ENCODE measurements at places on chromosomes 2 and 18. TPM values are rescaled to one million over a fixed set of nuclear protein-coding genes. Genes with fewer than 3 reads are reported as not detected.

- DNase-seq, result no peak
Observed at GRCh38 chr2:17012297-17012696, 346.7 kb upstream of the CYRIA start.

Gene IL1RL2
- 1.00 TPM for polyA plus RNA-seq

GRCh38 chr18:56221195-56222065 is 417.0 kb downstream of the TXNL1 start:
- DNase-seq, result no peak

Gene ATP6V1C2
- polyA plus RNA-seq, result 7.2 TPM

- no peak for DNase-seq
Observed at GRCh38 chr2:224938651-224939182, 103.6 kb downstream of the DOCK10 start.

DNA sequence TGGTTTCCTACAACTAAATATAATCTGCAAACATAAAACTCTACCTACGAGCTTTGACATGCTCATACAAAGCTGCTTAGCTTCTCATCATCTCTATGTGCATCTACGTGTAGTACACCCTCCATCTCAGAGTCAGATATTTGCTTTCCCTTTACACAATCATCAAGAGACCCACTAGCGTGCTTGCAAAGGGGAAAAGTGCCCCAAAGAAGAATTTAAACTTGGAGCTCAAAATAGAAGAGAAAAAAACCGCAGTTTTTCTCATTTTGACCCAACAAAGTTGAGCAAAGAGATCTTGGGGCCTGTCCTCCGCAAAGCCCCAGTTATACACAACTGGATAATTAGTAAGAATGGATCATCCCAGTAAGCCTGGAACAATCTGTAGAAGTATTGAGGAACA is 104.1 kb downstream of the PAX3 start:
- DNase-seq, result no peak

DNA sequence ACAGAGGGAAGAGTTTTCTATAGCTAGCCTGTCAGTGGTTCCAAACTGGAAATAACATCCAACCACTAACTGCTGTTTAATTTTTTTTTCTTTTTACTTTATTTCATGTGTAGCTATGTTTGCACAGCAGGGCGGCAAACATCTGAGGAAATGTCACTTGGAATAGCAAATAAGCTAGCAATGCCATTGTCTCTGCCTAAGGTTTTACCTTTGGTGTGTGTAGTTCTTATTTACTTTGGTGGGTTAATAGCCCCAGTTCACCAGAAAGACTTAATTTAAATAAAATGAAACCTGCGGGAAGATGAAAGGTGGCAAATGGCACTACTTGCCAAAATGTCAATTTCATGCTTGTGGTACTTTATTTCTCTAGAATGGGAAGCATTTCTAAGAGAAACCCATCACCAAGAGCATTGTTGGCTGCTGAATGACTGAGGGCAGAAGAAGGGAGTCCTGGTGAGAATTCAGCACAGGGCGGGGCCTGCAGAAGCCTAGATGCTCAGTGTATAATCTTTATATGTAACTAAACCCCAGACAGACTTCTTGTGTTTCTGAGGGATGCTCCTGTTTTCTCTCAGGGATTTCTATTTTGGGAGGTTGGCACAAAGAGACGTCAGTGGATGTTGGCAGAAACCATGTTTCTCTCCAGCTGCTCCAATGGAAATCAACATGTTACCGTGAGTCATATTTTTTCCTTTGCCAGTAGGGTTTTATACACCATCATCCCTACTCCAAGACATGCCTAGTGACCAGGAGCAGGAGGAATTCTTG is 300.4 kb upstream of the NT5C1B start:
- DNase-seq, result no peak

Gene SLC9A4
- polyA plus RNA-seq, result 7.8 TPM

Gene DRC1
- polyA plus RNA-seq, result 3.5 TPM

DNA sequence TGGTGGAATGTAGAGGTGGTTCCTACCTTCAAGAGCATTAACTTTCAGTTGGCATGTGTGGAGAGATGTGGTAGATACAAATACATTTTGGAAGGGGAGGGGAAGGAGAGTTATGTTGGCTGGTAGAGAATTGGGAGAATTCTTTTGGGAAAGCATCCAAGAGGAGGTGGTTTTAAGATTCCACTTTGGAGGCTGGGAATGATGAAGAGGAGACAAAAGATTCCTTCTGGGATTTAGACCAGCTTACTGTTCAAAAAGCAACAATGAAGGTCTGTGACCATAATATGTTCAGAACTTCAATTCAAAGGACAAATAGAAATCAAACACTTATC is 120.8 kb upstream of the FOSL2 start:
- DNase-seq, result no peak

Gene IWS1
- 64.8 TPM for polyA plus RNA-seq

DNA sequence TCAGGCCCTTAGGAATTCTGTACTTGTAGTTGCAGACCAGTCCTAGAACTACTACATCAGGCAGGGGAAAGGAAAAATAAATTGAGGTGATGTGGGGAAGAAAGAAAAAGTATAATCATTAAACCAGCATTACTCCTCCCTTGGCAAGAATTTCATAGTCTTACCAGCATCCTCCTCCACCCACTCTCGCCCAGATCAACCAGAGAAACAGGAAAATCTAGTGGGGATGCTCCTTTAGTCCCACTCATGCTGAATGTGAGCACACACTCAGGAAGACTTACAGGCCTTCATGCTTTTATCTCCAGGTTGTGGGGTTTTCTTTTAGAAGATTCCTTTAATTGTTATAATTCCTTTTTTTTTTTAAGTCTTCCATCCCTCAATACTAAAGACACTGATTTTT is 129.3 kb upstream of the CCDC150 start:
- DNase-seq, result no peak

Gene TUBA4B
- 0.87 TPM for polyA plus RNA-seq

DNA sequence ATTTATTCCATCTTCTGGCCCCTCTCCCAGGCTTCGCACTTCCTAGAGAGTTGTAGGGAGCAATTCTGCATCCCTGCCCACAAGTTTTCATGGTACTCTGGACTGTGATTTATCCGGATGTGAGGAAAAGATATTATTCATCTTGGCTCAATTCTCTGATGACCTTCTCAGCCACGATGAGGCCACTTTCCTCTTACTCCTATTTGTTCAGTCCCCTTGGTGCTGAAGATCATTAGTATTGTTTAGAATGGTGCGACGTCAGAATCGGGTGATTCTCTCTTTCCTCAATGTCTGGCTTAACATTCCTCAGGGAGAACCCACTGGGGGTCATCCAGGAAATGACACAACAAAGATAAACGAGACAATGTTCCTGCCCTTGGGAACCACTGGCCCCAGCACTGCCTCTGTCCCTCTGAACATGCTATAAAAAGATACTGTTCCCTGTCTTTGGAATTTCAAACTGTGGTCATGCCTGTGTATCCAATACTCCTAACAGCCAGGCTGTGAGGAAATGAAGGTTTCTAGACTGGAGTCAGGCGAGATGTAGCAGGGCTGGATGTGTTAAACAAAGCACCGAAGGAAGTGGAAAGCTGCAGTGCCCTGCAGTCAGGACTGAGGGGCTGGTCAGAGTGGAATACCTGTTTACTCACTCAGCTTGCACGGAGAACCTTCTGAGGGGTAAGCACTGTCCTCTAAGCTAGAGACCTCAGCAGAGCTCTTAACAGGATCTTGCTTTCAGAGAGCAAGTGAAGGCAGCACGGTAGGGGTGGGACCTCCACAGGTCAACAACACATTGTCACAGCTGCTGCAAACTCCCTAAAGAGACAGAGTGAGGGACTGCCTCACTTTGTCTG is 12.9 kb upstream of the GLI2 start:
- DNase-seq, result no peak

GRCh38 chr2:8518979-8519668 is 162.7 kb upstream of the ID2 start:
- no peak for DNase-seq

Gene CDH20
- polyA plus RNA-seq, result 3.8 TPM

DNA sequence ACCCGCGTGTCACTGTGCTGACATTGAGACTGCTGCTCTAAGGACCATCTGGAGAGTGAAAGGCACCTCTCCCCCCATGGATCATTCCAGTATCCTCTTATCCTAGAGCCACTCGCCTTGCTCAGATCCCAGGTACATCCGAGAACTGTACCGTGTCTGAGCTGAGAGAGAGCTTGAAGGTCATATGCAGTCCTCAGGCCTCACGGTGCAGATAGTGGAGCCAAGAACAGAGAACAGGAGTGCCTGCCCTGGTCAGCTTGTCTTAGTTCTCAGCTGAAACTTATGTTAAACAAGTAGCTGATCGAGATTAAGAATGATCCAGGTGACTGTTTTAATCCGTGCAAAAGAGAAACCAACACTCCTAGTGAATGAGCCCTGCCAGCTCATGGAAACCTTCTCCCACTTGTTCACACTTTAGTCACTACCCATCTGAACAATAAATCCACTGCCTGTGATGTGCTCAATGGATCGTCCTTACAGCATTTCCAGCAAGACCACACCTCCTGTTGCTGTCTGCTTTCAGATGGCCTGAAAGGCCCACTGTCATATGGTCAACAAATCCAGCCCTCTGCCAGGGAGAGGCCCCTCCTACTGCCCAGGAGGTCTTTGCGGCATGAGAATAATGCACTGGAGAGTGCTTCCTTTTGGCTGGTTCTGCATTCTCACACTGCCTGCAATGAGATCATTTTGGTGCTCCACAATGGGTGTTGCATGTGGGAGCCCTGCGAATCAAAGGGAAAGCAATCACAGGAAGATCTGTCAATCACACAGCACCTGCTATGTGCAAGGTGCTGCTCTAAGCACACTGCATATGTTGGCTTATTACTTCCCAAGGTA is 43.7 kb upstream of the APCDD1 start:
- no peak for DNase-seq

DNA sequence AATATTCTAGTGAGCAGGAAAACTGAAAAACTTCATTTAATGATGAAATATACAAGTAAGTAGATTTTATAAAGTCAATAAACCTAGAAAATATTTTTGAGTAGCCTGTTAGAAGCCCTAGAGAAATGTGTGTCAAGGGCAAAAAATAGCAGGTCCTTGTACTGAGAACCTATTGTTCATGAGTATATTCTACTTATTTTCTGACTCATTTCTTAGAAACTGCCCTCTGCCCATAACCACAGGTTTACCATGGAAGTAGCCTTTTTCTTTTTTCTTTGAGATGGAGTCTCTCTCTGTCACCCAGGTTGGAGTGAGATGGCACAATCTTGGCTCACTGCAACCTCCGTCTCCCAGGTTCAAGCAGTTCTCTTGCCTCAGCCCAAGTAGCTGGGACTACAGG is 19.4 kb upstream of the SELENOI start:
- no peak for DNase-seq

Gene KLF11
- 26.0 TPM for polyA plus RNA-seq

Gene CDK15
- 1.3 TPM for polyA plus RNA-seq

Measured in right renal pelvis (tissue), 4 donors.